ENCODE measurements at places on chromosomes 11 and 22. TPM values are rescaled to one million over a fixed set of nuclear protein-coding genes. Genes with fewer than 3 reads are reported as not detected.

Gene MMP11
- not detected for total RNA-seq

Gene LRRC32
- 0.49 TPM for total RNA-seq

Gene MUC6
- not detected for total RNA-seq

Gene CD6
- not detected for total RNA-seq

GRCh38 chr22:25404556-25404927, 159.9 kb upstream of the GRK3 start:
- DNase-seq = no peak

DNA sequence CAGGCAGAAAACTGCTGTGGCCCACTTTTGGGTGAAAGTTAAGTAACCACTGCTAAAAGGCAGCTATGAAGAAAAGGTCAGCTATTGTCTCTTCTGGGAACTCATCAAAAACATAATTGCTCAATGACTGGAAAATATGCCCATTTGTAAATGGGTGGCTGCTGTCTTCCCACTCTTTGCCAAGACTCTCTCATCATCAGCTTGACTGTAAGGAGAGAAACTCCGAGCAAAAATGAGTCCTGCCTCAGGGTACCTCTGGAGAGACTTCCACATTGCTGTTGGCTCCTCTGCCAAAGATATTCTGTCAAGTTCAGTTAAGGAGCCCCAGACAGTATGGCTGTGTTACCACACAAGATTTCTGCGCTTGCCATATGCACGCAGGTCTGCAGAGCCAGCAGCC, 138.7 kb downstream of the BBOX1 start:
- DNase-seq = no peak

GRCh38 chr22:46380581-46380980, 45.1 kb downstream of the TRMU start:
- DNase-seq = no peak

GRCh38 chr11:125333354-125334073, 162.6 kb downstream of the FEZ1 start:
- DNase-seq = no peak
